Activated T-cell treated with anti-CD3 and anti-CD28 coated beads, Interleukin-2, amount 50 U/mL, for 72 hours (primary cell): ENCODE measurements at places on chromosomes 2 and 18. TPM values are rescaled to one million over a fixed set of nuclear protein-coding genes. Genes with fewer than 3 reads are reported as not detected.

SKOR2 gene
- 0.70 TPM for total RNA-seq

NCOA1 gene
- 32.7 TPM for total RNA-seq

TTC39C gene
- total RNA-seq, result 38.8 TPM

SNORC gene
- 4.1 TPM for total RNA-seq

SLC16A14 gene
- 2.2 TPM for total RNA-seq

FHL2 gene
- total RNA-seq, result 2.2 TPM

WNT6 gene
- total RNA-seq, result 0.19 TPM

PSMA8 gene
- total RNA-seq, result 1.9 TPM

MCEE gene
- total RNA-seq, result 20.8 TPM

GPD2 gene
- 20.0 TPM for total RNA-seq

SMAD7 gene
- total RNA-seq, result 14.9 TPM

TNFRSF11A gene
- total RNA-seq, result 5.4 TPM

CYBRD1 gene
- total RNA-seq, result 3.2 TPM

TRAPPC12 gene
- 86.0 TPM for total RNA-seq

UGT1A6 gene
- total RNA-seq, result not detected

SPTBN1 gene
- total RNA-seq, result 120 TPM

ADGRF3 gene
- total RNA-seq, result 4.8 TPM

GALNT3 gene
- 16.2 TPM for total RNA-seq

RIT2 gene
- not detected for total RNA-seq

LYG2 gene
- total RNA-seq, result not detected

UGT1A4 gene
- total RNA-seq, result not detected

LRRTM1 gene
- total RNA-seq, result not detected

NYAP2 gene
- not detected for total RNA-seq

CCDC148 gene
- total RNA-seq, result not detected

CPLX4 gene
- not detected for total RNA-seq

SCN9A gene
- 0.12 TPM for total RNA-seq

GAL3ST2 gene
- 0.82 TPM for total RNA-seq

ONECUT2 gene
- total RNA-seq, result 0.02 TPM

INO80D gene
- 32.2 TPM for total RNA-seq

SYT4 gene
- total RNA-seq, result not detected

PAIP2B gene
- 5.3 TPM for total RNA-seq

ANKRD53 gene
- total RNA-seq, result 0.58 TPM

MSTN gene
- not detected for total RNA-seq

LOXHD1 gene
- 0.07 TPM for total RNA-seq

EDAR gene
- total RNA-seq, result 0.28 TPM

GPC1 gene
- total RNA-seq, result 3.2 TPM
